ENCODE measurements at places on chromosomes 16 and 17.

GRCh38 chr17:4642286-4642685, 808 bp upstream of the ALOX15 start:
- DNase-seq = no peak

DNA sequence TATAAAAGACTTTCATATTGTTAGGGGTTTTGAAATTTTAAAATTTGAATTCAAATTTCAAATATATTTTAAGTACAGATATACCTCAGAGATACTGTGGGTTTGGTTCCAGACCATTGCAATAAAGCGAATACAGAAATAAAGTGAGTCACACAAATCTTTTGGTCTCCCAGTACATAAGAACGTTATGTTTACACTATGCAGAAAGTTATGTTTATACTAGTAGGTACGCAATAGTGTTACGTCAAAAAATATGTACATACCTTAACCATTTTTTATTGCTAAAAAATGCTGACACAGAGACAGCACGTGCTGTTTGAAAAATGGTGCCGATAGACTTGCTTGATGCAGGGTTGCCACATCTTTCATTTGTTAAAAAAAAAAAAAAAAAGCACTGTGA, 19.7 kb downstream of the NUP88 start:
- no peak for DNase-seq

- no peak for DNase-seq
Measured at GRCh38 chr17:51765282-51766135, 393.0 kb downstream of the CA10 start.

DNA sequence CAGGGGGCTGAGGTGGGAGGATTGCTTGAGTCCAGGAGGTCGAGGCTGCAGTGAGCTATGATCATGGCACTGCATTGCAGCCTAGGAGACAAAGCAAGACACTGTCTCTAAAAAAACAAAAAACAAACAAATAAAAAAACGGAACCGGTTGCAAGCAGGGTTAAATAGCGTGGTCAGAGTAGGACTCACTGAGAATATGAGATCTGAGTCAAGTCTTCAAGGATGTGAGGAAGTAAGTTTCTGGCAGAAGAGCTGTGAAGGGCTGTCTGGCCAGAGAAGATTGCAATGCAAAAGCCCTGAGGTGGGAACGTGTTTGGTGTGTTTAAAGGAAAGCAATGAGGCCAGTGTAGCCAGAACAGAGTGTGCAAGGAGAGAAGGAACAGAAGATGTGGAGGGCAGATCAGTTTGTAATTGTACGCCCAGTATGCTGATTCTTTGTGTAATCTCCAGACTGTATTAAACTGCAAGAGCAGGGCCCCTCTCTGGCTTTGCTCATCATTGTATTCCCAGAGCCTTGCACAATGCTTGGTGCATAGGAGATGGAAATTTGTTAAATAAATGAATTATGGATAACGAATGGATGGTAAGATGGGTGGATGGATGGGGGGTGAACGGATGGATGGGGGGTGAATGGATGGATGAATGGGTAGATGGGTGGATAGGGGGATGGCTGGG, 6.3 kb downstream of the G6PC1 start:
- DNase-seq = no peak

DNA sequence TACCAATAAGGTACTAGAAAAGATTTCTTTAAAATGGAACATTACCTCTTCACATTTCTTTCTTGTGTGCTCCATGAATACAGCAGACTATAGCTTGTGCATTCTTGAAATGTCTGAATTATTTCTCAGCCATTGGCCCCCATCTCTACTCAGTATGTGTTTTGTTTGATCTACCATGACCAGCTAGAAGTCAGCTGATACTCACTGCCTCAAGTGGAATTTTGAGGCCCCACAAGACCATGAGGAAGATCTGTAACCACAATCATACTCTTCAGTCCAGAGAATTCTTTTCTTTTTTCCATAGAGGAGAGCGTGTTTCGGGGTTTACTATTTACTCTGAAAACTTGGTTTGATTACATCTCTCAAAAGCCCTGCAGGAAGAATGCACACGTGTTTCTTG, 319.1 kb downstream of the TOX3 start:
- DNase-seq = no peak

Data from cardiac fibroblast (primary cell).